Hepatic stellate cell (primary cell): ENCODE measurements at places on chromosomes 12 and 14.

DNA sequence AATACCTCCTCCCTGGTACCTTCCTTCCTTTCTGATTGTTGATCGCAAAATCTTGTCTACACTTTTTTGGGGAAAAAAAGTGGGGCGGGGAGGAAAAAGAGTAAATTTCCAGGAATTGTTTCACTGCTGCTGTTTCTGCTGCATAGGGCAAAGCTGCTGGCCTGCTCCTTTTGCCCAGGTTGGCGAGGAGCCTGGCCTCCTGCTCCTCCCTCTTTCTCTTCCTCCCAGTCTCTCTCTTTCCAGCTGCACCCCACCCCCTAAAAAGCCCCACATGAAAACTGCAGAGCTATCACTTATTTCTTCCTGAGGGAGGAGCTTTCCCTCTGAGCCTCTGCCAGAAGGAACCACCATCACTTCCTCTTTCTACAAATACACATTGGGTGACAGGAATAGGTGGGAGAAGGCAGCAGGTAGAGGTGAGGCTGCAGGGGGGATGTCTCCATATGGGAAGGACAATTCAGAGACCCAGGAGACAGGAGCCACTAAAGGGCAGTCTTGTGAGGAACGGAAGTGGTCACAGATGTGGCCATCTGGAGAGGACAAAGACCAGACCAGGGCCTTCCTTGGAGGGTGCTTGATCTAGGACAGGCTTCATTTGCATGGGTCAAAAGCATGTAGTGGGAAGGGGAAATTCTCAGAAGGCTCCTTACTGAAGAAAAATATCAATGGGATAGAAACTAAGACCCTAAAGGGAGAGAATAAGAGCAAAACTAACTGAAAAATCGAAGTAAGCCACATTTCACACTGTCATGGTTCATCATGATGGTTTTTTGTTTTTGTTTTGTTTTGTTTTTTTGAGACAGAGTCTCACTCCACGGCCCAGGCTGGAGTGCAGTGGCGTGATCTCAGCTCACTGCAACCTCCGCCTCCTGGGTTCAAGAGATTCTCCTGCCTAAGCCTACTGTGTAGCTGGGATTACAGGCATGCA lies 14.8 kb downstream of the ZBTB39 start:
- no peak for DNase-seq

- no peak for DNase-seq
Observed at GRCh38 chr14:47526591-47527244, 148.7 kb downstream of the MDGA2 start.

- no peak for DNase-seq
Observed at GRCh38 chr14:78196323-78196722, 26.1 kb downstream of the NRXN3 start.

DNA sequence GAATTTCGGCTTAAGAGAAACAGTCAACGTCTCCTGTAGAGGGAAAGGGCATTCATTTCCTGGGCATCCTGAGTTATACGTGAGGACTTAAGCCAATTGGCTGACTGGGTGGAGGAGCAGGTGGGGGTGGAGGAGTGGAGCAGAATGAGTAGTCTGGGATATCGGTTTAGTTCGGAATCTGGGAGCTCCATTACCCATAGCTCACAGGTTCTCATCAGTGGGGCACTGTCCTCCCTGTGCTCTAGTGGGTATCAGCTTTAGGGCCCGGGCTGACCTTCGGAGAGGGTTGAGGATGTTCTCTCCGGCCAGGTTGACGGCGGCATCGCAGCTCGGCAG lies 704 bp downstream of the SDR39U1 start:
- peak; percentile 74 for DNase-seq

DNA sequence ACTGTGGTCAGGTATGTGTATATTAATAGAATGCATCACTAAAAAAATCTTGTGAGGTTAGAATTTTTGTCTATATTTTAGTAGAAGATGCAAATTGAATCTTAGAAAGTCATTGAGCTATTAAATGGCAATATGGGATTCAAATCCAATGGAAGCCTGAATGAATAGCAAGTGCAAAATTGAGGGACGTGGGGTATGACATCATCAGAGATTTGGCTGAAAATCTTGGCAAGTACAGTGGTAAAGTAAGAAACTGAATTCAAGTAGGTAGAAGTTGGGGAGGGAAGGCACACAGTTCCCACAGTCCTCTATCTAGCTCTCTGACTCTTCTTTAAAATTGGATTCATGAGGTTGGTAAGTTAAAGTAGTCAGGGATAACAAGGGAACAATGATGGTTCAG lies 97.4 kb upstream of the SSTR1 start:
- DNase-seq = no peak

GRCh38 chr14:72657214-72657921 lies 236.5 kb downstream of the DPF3 start:
- no peak for DNase-seq

DNA sequence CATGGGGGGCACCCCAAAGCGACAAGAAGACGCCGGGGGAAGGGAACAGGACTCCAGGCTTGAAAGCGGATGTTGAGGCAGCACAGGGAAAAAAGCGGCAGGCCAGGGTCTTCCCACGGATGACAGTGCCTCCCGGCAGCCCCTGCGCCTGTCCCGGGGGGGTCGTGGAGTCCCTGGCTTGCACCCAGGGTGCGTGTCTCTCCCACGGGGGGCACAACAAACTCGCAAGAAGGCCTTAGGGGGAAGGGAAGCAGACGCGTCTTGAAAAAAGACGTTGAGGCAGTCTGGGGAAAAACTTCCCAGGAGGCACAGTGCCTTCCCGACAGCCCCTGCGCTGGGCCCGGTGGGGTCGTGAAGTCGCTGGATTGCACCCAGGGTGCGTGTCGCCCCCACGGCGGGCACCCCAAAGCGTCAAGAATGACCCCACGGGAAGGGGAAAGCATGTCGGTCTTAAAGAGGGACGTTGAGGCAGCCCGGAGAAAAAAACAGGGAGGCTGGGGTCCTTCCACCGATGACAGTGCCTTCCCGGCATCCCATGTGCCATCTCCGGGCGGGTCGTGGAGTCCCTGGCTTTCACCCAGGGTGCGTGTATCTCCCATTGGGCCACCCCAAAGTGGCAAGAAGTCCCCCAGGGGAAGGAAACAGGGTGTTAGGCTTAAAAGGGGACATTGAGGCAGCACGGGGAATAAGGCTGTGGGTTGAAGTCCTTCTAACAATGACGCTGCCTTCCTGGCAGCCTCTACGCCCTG lies 159.9 kb upstream of the ALG10B start:
- DNase-seq = no peak

GRCh38 chr14:85041618-85042017 lies 488.3 kb upstream of the FLRT2 start:
- no peak for DNase-seq

DNA sequence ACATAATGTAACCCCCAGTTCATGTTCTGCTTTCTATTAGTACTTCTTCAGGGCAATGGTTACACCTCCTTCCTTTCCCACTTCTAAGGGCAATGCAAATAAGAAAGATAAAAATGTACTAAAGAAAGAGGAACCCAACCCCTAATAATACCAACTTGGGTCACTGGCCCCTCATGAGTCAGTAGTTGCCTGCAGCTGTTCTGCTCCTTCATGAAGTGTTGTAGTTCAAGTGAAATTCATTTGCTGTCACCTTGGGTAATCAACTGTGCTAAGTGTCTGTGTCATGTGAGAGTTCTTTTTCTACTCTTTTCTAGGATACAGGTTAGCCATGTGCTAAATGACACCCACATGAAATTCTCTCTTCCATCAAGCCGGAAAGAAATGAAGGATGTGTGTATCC lies 91.8 kb downstream of the PLXNC1 start:
- no peak for DNase-seq

GRCh38 chr14:89578156-89578555 lies 161.1 kb upstream of the FOXN3 start:
- no peak for DNase-seq

DNA sequence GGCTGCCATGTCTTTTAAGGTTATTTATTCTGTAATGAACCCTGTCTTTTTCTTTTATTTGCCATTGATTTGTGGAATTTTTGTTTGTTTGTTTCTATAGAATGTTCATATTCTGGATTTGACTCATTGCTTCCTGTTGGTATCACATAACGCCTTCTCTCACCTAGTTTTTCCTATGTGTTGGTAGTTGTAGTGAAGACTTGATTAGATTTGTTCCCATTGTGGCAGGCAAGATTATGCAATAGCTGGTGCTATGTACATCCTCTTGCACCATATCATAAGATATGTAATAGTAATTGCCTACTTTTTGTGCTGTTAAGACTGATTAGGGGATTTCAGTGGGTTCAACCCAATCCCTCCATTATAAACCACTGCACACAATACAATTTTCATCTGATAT lies 3.9 kb upstream of the KRT6B start:
- no peak for DNase-seq

DNA sequence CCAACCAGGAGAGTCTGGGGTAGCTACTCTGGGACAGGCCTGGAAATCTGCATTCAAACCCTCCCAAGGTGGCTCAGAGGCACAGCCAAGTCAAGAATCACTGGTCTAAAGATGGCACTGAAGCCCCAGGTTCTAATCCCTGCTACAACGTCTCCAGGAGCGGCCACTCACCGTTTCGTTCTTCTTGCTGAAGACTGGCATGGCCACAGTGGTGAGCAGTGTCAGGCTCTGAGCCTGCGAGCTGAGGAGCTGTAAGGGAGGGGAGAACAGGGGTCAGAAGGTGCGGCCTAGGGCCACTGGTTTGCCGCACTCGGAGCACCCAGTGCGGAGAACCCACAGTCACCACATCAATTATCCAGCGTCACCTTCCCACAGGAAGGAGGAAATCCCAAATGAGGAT lies 38.8 kb downstream of the CACNA2D4 start:
- no peak for DNase-seq

DNA sequence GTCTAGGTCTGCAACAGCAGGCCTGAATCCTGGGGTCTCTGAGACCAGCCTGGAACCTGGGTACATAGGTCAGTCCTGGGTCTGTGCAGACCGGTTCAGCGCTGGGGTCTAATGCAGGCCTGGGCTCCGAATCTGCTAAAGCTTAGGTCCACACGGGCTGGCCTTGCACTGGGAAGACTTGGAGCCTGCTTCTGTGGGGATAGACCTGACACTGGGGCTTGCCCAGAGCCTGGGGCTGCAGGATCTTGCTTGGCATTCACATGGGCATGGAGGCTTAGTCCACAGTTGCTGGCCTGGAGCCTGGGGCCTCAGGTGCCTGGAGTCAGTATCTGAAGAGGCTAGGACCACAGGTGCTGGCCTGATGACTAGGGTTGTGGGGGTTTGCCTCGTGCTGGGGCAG lies 369.8 kb upstream of the SEL1L start:
- DNase-seq = no peak

GRCh38 chr14:68768316-68768715 lies 24.6 kb downstream of the ZFP36L1 start:
- no peak for DNase-seq

DNA sequence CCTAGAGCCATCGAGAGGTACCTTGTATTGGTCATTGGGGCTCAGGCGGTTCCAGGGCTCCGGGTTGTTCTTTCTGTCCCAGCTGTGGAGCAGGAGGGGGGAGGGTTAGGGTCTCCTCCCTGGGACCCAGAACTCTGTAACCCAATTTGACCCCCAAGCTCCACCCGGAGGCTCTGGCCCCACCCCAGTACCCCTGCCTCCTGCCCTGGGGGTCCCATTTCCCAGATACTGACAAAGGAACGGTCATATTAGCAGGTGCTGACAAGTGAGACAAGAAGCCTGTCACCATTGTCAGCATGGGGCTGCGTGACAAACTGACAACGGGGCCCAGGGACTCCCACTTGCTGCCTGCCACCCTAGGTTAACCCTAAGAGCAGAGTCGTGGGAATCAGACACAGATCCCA lies 6.2 kb downstream of the SHMT2 start:
- no peak for DNase-seq

DNA sequence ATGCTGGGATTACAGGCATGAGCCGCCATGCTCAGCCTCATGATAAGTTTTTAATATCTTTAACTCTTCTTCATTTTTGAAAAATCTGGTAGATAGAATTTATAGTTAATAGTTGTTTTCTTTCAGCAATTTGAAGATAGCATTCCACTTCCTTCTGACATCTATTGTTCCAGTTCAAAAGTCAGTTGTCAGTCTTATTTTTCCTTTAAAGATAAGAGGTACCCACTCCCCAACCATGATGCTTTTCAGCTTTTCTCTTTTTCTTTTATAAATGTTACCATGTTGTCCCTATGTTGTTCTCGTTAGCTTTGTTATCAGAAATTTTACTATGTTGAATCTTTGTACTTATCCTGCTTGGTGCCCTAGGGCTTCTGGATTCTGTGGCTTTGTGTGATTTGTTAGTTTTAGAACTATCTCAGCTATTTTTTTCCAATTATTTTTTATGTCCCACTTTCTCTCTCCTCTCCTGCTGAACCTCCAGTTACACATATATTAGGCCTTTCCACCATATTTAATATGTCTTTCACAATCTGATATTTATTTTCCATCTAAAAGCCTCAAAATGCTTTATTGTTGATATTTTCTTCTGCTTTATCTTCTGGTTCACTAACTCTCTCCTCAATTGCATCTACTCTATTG lies 181.6 kb upstream of the FOXN3 start:
- DNase-seq = no peak

DNA sequence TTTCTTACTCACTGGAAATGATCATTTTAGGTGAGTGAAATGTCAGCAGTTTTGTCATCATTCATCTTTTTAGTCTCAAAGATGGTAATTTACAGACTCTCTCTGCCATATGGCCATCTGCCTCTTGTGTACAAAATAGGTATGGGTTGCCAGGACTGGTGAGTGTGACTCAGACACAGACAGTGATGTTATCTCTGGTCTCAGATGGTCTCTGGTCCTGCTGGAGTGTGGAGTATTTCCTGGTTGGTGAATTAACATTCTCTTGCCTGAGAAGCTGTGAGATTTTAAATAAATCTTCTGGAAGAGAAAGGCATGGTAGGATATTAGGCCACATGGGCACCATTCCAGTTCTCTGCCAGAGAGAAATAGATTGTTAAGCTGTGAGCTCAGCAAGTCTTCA lies 207.0 kb downstream of the ATP23 start:
- no peak for DNase-seq

DNA sequence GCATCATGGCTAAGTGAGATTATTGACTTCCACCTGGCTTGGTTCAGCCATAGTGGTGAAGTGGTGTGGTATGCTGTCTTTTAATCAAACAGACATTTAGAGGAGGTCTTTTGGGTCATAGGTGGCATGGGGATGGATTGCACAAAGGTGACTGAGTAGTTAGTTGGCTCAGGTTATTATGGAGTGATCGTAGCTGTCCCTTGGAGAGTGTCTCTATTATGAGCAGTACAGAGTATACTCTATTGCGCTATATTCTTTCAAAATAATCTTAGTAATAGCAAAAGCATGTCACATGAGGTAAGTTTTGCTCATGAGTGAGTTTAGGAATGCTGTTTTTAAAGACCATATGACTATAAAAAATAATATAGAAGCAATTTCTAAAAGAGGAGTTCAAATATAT lies 60.4 kb downstream of the RASSF8 start:
- no peak for DNase-seq

GRCh38 chr14:91348845-91349465 lies 68.7 kb downstream of the CCDC88C start:
- DNase-seq = no peak

DNA sequence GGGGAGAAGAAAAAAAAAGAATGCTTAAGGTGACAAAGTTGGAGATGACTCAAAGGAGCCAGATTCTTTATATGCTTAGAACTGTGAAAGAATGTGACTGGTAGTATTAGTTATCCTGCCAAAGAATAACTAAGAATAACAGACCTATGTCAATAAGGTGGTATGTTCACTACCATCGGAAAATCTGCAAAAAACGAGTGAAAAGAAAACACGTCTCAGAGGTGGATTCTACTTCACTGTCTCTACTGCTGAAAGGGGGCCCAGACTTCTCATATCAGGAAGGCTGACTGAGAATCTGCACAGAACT lies 64.7 kb downstream of the IPO8 start:
- DNase-seq = no peak
